ENCODE measurements at places on chromosomes 11 and 22.

- no peak for DNase-seq
Observed at GRCh38 chr11:640021-640706, 3.1 kb downstream of the DRD4 start.

DNA sequence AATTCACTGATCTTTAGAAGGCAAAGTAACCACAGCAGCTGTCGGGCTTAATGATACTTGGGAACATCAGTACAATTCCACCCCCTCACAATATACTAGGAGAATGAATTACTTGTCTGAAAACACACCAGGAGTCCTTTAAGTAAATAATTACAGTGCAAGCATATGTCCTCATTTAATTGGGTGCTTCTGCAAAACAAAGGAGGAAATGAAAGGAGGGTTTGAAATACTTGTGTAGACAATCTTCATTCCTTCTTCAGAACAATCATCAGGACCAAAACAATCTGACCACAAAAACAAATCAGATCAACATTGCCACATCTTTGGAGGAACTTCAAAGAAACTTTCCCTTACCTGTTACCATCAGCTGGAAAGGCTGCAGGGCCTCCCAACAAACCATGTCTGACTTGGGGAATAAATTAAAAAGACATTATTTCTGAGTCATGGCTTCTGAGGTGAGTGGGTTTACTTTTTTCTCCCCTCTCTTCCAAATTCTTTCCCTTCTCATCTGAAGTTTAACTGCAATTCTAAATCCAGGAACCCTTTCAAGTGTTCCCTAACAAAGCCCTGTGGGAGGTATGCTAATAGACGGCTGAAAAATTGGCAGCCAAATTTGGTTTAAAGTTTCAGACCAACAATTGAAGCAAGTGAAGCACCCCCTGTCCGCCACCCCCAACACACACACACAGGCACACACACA is 12.5 kb upstream of the CCDC117 start:
- DNase-seq, result no peak

- DNase-seq, result no peak
Observed at GRCh38 chr11:64880240-64881001, 2.0 kb upstream of the EHD1 start.

DNA sequence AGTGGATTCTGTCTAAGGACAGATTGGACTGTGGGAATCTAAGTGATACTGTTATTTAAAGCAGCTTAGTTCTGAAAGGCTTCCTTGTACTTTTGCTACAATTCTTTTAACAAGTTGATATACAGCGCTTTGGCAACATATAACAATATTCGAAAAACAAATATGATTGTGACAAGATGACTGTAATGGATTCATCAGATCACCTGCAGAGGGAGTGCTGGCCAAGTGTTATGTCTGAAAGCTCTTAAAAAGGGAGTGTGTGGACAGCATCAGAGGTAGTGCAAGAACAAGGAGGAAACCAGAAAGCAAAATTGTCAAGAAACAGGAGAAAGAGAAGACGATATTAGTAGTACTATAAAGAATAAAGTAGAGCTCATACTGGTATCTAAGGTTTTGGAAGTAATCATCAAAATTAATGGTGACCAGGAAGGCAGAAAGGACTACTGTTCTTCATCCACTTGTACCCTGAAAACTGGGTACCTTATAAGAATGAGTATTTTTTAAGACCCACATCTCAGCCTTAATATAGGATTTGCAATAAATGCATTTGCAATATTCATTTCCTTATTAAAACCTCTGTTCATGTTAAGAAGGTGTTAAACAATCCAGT is 1112.0 kb upstream of the CCDC90B start:
- DNase-seq, result no peak
